Hindlimb muscle (tissue), 1 donor: ENCODE measurements at places on chromosomes 2 and 18.

DNA sequence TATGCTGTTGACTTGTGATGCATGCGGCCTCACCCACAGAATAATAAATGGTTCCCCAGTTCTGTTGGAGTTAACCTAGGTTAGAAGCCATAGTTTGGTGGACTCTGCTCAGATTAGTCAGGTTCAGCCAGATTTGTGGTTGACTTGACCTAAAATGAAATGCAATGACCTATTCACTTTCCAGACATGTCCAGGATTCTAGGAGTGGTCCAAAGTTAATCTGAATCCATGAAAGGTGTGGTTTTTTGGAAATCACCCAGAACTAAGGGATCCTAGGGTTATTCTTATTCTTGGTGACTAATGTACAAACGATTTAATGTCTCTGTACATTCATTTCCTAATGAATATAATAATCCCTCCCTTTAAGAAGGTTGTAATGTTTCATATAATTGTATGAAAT is 88.9 kb upstream of the RBBP8 start:
- DNase-seq = no peak

GRCh38 chr2:25104736-25105135 is 62.9 kb downstream of the EFR3B start:
- DNase-seq = no peak

DNA sequence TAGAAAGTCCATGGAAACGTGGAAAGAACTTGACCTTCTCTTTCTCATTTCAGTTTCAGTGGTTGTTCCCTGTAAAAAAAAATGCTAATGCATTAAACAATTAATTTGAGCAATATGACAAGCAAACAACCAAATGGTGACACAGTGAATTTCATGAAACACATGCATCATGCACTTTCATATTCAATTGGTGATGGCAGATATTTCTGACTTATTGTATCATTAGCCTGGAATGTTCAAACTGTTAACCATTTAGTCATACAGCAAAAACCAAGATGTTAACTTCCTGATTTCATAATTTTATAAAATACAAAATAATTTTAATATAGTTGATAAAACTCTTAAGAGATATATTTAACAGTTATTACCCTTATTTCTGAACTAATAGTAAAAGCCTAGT is 85.5 kb downstream of the SCN1A start:
- no peak for DNase-seq

- no peak for DNase-seq
Measured at GRCh38 chr18:58362829-58363271, 266.0 kb downstream of the ALPK2 start.

GRCh38 chr2:121200419-121201315 is 84.3 kb downstream of the TFCP2L1 start:
- DNase-seq = no peak

DNA sequence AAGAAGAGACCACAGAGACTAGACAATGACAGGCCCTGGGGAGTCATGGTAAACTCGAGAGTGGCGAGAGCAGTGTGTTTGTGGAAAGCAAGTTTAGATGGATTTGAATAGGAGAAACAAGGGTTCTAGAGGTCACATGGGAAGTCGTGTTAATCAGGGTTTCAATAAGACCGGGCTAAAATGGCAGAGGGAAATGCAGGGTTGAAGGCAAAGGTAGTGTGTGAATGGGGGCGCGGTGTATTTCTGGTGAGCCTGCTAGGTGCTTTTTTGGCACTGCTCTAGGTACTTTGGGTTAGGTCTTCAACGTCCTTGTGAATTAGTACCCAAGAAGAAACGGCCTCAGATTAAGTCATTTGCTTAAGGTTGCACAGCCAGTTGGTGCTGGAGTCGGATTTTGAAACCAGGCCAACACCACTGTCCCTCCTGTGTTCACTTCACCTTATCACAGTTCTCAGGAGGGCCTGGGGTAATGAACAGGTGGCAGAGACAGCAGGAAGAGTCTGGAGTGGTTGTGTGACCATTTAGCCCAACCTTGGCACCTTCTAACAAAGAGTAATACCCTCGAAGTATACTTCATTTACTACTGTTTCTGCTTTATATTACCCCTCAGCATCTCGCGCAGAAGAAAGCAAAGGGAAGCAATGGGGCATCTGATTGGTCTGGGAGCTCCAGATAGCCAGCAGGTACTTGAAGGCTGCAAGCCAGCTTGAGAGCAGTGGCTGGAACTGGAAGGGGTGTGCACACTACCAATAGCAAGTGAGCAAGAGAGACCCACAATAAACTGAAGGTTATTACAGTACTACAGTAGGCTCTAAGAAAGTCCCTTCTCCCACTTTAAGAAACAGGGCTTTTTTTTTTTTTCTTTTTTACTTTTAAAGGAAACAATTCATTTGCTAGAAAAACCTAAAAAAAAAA is 33.4 kb upstream of the GAREM2 start:
- DNase-seq = no peak

- DNase-seq = no peak
Measured at GRCh38 chr2:65077898-65078297, 21.7 kb downstream of the CEP68 start.

GRCh38 chr2:127651971-127652550 is 6.1 kb downstream of the GPR17 start:
- peak; percentile 68 for DNase-seq

DNA sequence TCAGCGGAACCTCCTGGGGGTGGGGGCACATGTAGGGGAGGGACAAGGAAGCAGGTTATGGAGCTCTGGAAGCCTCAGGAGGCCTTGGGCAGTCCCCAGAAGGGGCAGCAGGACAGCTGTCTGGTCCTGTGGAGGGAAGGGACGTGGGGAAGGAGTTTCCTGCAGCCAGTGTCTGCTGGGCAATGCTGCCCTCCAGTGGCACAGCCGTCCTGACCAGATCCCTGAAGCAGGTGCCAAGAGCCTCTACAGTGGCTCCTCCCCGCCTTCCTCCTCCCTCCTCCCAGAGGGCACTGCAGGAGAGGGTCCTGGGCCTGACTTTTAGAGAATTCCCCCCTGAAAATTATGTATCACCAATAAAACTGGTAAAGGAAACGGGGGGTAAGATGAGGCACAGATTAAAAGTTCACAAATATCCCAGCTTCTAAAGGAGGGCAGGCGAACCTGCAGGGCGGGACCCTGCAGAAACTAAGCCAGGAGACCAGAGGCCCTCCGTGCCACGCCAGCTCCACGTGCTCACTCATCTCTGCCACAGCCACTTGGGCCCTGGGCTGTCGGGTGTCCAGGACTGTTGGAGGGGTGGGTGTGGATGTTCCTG is 258.5 kb downstream of the TWIST2 start:
- peak; percentile 52 for DNase-seq

- DNase-seq = no peak
Measured at GRCh38 chr2:232321156-232321816, 57.3 kb upstream of the ALPP start.

- no peak for DNase-seq
Measured at GRCh38 chr2:201342923-201343322, 14.2 kb downstream of the FLACC1 start.

- DNase-seq = no peak
Measured at GRCh38 chr2:111703759-111704158, 180.2 kb downstream of the ANAPC1 start.

- no peak for DNase-seq
Measured at GRCh38 chr18:33741760-33742159, 163.7 kb downstream of the ASXL3 start.

DNA sequence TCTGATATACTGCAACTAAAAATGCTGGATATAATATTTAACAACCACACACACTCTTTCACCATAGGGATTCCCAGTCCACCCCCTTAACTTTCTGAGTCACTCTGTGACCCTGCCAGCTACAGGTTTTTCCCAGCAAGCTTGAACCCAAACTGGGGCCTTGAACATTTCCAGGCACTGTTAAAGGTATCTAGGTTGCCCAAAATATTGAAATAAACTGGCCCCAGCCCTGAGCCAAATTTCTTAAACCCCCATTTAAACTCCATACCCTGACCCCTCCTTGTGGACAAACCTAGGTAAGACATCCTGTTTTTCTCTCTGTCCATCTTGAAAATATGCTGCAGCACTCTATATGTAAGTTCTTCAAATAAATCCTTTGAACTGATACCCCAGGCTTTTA is 19.7 kb upstream of the DCTN1 start:
- no peak for DNase-seq

GRCh38 chr2:167480986-167481309 is 592.7 kb downstream of the XIRP2 start:
- no peak for DNase-seq

- DNase-seq = no peak
Measured at GRCh38 chr2:209753020-209753419, 18.6 kb upstream of the UNC80 start.

GRCh38 chr18:24491927-24492834 is 31.7 kb downstream of the HRH4 start:
- no peak for DNase-seq

GRCh38 chr2:40485318-40485717 is 33.4 kb upstream of the SLC8A1 start:
- no peak for DNase-seq

- DNase-seq = peak; percentile 65
Measured at GRCh38 chr2:239882331-239882732, 142.8 kb downstream of the NDUFA10 start.

DNA sequence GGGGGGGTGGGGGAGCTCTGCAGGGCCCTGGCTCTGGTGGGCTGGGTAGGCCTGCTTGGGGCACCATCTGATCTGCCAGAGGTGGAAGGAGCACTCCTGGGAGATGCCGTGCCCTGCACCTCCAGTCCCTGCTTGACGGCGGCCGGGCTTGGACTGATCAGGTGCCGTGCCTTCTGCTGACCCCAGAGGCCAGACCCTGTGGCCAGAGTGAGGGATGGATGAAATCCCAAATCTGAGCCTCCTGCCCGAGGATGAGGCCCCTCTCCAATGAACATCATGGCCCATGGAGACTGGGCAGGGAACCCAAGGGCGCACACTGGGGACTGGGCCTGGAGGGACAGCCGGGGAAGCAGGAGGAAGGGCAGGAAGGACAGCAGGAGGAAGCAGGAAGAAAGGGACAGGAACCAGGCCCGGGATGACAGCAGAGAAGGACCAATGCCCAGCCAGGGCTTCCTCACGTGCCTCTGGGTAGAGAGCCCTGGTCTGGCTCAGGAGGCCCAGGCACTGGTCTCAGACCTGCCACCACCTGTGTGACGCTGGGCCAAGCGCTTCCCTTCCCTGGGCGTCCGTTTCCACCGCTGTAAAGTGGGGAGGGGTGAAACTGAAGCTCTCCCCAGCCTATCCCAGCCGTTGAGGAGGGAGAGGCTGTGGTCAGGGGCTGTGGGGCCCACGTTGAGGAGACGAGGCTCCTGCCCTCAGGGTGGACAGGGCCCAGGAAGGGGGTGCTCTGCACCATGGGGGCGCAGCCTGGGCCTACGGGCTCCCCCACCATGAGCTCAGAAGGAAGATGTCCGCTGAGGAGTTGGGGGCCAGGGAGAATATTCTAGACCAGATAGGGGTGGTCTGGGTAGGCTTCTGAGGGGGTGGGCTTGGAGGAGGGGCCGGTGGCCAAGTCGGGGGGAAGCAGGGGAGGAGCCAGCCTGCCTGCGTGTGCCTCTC is 1.0 kb upstream of the GPR35 start:
- no peak for DNase-seq

DNA sequence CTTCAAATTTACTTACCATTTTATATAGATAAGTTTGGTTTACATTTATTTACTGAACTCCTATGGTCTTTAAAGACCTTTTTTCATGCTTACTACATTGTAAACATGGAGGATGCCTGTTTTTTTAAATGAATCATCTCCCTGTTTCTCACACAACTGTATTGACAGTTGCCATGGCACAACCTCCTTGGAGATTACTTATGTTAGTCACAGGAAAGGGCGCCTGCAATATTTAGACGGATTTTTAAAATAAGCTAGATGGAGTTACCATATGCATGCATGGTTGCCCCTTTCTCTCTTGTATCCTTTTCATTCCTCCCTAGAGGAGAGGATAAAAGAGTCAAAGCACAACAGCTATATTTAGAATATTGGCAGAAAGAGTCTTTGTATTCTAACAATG is 34.8 kb upstream of the CCDC102B start:
- DNase-seq = no peak

GRCh38 chr2:19786408-19787058 is 115.2 kb downstream of the TTC32 start:
- DNase-seq = no peak

GRCh38 chr2:101624706-101625332 is 72.7 kb upstream of the MAP4K4 start:
- no peak for DNase-seq

- DNase-seq = no peak
Measured at GRCh38 chr2:206915121-206915520, 24.2 kb upstream of the CPO start.

DNA sequence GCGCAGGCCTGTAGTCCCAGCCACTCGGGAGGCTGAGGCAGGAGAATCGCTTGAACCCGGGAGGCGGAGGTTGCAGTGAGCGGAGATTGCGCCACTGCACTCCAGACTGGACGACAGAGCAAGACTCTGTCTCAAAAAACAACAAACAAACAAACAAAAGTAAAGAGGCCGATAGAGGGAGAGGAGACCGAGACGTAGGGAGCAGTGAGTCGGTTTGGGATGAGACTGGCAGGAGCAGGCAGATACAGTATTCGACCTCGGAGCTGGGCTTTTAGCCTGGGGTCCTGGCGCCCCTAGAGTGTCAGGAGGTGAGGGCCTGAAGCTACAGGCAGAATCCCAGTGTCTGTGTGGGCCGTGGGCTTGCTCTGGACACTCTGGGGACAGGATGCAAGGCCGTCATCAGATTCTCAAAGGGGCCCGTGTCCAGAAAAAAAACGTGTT is 51.2 kb downstream of the SLC4A1AP start:
- no peak for DNase-seq

DNA sequence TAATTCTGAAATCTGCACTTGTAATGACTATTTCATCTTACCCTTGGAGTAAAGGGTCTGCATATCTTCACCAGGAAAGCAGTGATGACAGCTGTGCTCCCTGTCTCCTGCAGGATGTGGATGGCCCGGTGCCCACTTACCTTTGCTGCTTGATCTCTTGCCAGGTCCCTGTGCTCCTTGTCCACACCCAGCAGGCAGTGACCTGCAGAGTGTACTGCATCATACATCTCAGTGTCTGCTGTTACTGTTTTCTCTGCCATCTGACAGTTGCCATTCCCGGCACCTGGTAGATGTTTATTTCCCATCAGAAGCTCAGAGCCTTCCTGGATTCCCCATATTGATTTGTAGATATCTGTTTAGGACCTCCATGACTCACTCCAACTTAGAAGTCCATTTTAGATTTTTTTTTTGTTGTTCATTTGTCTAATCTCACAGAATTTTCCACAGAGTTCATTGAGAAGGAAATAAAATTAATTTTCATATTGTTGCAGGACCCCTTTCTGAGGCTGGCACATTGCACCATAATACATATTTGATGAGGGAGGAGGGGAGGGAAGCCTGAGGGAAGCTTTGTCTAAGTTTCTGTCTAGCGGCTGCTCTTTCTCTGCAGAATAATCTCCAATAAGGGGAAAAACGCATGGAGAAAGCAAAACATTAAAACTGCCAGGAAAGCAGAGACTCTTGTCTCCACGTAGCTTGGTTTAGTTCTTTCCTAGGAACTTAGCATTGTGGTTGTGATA is 697.5 kb upstream of the RAB6C start:
- no peak for DNase-seq

GRCh38 chr2:109594246-109594885 is 19.4 kb downstream of the SEPTIN10 start:
- no peak for DNase-seq

- DNase-seq = no peak
Measured at GRCh38 chr18:43648002-43648401, 370.7 kb upstream of the SYT4 start.
